ENCODE measurements at places on chromosomes 3 and 15.

DNA sequence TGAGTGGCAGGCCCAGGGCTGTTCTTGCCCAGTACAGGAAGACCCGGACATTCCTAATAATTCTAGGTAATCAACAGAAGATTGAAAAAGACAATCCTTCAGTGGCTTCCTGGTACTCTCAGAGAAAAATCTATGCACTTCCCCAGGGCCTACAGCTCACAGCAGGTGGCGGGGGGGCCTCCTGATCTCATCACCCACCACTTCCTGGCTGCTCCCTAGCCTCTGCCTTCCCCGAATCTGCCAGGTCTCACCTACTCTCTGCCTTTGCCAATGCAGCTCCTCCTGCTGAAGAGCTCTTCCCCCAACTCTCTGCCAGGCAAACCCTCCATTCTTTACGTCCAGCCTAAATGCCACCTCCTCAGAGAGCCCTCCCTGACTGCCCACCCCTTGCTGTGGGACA lies 37.5 kb downstream of the EHD4 start:
- no peak for DNase-seq

- DNase-seq = no peak
Measured at GRCh38 chr3:89300526-89300925, 193.1 kb downstream of the EPHA3 start.

- DNase-seq = no peak
Measured at GRCh38 chr3:175737646-175738572, 878.8 kb downstream of the NAALADL2 start.

- DNase-seq = no peak
Measured at GRCh38 chr15:59924812-59925522, 79.1 kb upstream of the FOXB1 start.

DNA sequence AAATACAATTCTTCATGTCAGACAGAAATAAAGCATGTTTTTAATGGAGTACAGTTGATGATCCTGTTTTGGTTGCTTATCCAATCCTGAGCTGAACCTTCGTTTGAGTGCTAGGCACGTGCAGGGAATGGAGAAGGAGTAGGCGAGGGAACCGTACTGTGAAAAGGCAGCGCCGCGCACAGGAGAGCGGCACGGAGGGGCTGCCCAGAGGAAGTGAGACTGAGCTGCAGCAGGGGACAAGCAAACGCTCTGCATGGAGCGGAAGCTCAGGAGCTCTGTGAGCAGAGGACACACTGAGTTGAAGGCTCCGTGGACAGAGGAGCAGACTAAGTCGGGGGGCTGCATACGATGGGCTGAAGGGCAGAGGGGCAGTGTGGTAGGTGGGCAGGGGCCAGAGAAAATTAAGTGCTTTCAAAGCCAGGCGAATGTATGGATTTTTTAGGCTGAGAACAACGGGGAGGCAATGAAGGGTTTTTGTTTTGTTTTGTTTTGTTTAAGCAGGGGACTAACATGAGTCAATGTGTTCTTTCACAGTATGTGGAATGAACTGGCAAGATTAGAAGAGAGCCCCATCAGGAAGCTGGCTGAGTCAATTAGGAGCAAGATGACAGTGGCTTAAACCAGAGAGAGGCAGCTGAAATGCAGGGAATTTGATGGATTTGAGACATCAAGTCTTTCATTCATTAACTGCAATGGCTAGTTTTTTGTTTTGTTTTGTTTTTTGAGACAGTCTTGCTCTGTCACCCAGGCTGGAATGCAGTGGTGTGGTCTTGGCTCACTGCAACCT lies 23.8 kb upstream of the TM2D3 start:
- peak; percentile 34 for DNase-seq

- no peak for DNase-seq
Measured at GRCh38 chr3:126577261-126577660, 18.5 kb upstream of the C3orf22 start.

DNA sequence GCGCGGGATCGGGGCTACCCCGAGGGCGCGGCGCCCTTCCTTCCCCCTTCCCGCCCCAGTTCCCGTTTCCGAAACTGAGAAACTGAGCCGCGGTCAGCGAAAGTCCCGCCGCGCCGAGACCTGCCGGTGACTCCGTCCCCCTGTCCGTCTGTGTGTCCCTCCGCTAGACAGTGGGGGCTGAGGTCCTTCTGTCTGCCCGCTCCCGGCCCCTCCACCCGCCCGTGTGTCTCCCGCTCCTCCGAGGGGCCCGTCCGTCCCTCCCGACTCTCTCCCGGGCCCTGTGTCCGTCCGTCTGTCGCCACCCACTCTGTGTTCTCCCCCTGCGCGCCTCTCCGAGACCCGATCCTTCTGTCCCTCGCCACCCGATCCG lies 426 bp downstream of the PRKCD start:
- DNase-seq = no peak

GRCh38 chr3:25536521-25537391 lies 108.7 kb downstream of the RARB start:
- DNase-seq = no peak

- no peak for DNase-seq
Measured at GRCh38 chr3:42110631-42111030, 19.5 kb downstream of the TRAK1 start.

- DNase-seq = no peak
Measured at GRCh38 chr3:140249188-140249587, 314.2 kb downstream of the CLSTN2 start.

Measured in AG04450 (cell line).